Vagina (tissue), 2 donors: ENCODE measurements at places on chromosomes 7 and 10. TPM values are rescaled to one million over a fixed set of nuclear protein-coding genes. Genes with fewer than 3 reads are reported as not detected.
A peak's percentile ranks its signal among the peaks of the same experiment; 100 is the strongest.

GRCh38 chr7:120709972-120710320, 148.0 kb downstream of the TSPAN12 start:
- no peaks in the 10 kb centered on the region for H3K27me3 ChIP-seq
- no peaks in the 10 kb centered on the region for H3K4me1 ChIP-seq

- H3K4me1 ChIP-seq, result no peaks in the 10 kb centered on the region
- no peak overlapping the region for H3K4me3 ChIP-seq
- peak; percentile 64 for DNase-seq
- no peaks in the 10 kb centered on the region for H3K36me3 ChIP-seq
Measured at GRCh38 chr10:48751730-48752129, 67.1 kb downstream of the WDFY4 start.

GRCh38 chr10:4243651-4244050, 458.6 kb upstream of the KLF6 start:
- H3K27ac ChIP-seq, result peak overlapping the region; percentile 75
- no peaks in the 10 kb centered on the region for H3K27me3 ChIP-seq
- H3K4me3 ChIP-seq, result peak overlapping the region; percentile 15
- peaks cover 23% of the 10 kb centered on the region for H3K4me1 ChIP-seq
- DNase-seq, result no peak
- no peaks in the 10 kb centered on the region for H3K36me3 ChIP-seq

GRCh38 chr10:35027567-35027966, 62.6 kb downstream of the CUL2 start:
- no peak overlapping the region for H3K27ac ChIP-seq
- no peak for DNase-seq
- no peaks in the 10 kb centered on the region for H3K36me3 ChIP-seq
- no peaks in the 10 kb centered on the region for H3K27me3 ChIP-seq
- no peaks in the 10 kb centered on the region for H3K4me1 ChIP-seq

GRCh38 chr7:151411551-151411950, 1.7 kb upstream of the WDR86 start:
- no peak overlapping the region for H3K4me3 ChIP-seq
- H3K36me3 ChIP-seq, result no peaks in the 10 kb centered on the region
- no peak overlapping the region for H3K27ac ChIP-seq
- no peak for DNase-seq

GRCh38 chr7:31420948-31421347, 80.4 kb upstream of the NEUROD6 start:
- H3K27ac ChIP-seq, result no peak overlapping the region
- H3K4me1 ChIP-seq, result no peaks in the 10 kb centered on the region

DNA sequence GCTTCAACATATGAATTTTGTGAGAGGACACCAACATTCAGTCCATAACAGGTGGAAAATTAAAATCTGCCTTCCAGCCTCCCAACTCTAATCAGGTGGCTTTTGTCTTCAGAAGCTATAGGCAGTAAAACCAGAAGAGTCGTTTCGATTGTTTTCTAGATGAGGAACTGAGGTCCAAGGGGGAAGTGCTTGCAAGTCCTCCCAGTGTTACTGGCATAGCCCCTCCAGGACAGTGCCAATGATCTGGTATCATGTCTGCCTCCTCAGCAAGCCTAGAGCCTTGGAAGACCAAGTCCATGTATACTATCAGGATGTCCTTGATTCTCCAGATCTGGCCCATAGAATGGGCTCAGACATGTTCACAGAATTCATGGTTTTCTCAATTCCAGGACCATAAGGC, 16.9 kb downstream of the CYP26A1 start:
- peak; percentile 71 for DNase-seq
- no peaks in the 10 kb centered on the region for H3K27me3 ChIP-seq
- H3K4me3 ChIP-seq, result no peak overlapping the region
- no peak overlapping the region for H3K27ac ChIP-seq
- H3K4me1 ChIP-seq, result no peaks in the 10 kb centered on the region
- no peaks in the 10 kb centered on the region for H3K36me3 ChIP-seq

- no peak overlapping the region for H3K27ac ChIP-seq
- no peaks in the 10 kb centered on the region for H3K27me3 ChIP-seq
- no peaks in the 10 kb centered on the region for H3K36me3 ChIP-seq
Measured at GRCh38 chr10:8554574-8554973, 500.1 kb downstream of the GATA3 start.

DNA sequence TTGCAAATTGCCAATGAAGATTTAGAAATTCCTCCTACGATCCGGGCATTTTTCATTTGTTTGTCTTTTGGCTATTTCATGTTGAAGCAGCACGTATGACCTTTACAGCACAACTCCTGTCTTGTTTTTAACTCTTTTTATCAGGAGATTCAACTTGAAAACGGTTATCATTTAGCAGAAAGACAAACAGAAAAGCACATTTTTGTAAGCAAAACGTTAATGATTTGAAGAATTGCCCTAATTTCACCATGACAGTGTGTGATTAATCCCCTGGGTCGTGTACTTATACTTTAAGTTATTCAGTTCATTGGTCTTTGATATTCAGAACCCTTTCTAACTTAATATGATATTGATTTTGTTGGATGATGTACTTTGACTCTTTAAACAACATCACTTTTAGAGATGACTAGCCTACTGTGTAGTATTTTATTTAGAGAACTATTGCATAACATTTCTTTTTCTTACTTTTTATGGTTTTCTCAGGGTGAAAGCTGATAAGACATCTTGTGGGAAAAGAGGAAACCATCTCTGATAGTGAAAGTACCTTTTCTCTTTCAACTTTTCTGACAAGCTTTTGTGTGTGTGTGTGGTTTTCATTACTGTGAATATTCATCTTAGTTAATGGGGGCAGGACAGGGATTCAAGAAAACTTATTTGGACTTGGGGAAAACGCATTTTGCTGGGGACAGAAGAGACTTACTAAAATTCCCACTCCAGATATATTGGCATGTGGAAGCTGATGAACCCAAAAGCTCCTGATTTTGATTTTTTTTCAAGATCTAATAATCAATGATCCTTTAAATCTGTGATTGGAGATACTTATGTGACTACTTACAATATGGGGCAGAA, 8.1 kb downstream of the HHEX start:
- no peak for DNase-seq
- no peak overlapping the region for H3K27ac ChIP-seq
- H3K27me3 ChIP-seq, result peaks cover 3% of the 10 kb centered on the region
- H3K4me3 ChIP-seq, result no peak overlapping the region
- H3K36me3 ChIP-seq, result no peaks in the 10 kb centered on the region

DNA sequence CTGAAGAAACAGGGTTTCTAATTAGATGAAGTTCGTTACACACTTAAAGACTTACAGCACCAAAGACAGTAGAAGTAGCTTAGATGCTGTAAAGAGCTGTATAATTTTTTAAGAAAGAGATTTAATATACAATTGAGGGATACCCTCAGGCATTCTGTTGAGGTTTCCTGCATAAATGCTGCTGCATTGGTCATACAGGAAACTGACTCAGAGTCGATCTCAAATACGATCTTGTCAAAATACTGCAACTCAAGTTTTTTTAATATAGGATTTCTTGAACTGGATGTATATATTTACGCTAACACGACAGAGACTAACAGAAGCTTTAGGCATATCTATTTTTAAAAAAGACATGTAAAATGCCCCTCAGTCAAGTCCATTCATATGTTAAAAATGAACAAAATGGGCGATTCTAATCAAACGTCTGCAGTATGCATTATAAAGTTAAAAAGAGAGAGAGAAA, 2.4 kb upstream of the ARID5B start:
- H3K36me3 ChIP-seq, result no peaks in the 10 kb centered on the region
- peak overlapping the region; percentile 77 for H3K4me3 ChIP-seq
- H3K27me3 ChIP-seq, result no peaks in the 10 kb centered on the region

DNA sequence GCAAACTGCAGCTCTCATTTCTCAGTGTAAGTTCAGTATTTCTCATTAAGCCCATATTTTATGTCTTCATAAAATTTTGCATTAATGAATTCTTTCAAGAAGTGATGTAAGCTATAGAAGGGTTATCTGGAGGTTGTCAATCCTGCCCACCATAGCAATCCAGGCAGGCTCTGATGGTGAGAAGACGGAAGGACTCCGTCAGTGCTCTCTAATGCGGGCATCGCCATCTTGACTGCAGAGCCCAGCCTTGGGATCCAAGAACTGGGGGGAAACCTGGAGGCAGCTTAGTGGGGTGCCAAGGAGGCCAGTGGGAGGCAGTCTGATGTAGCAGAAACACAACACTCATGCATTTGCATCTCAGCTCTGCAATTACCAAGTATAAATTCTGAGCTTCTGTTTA, 707.4 kb upstream of the NRP1 start:
- no peaks in the 10 kb centered on the region for H3K36me3 ChIP-seq
- H3K27me3 ChIP-seq, result no peaks in the 10 kb centered on the region
- no peak for DNase-seq
- H3K4me3 ChIP-seq, result no peak overlapping the region
- no peaks in the 10 kb centered on the region for H3K4me1 ChIP-seq

- H3K4me3 ChIP-seq, result no peak overlapping the region
- no peaks in the 10 kb centered on the region for H3K4me1 ChIP-seq
- H3K36me3 ChIP-seq, result no peaks in the 10 kb centered on the region
- no peak for DNase-seq
- H3K27me3 ChIP-seq, result no peaks in the 10 kb centered on the region
- no peak overlapping the region for H3K27ac ChIP-seq
Measured at GRCh38 chr7:138752518-138753149, 45.2 kb upstream of the TMEM213 start.

GRCh38 chr10:111077479-111077784, 603 bp downstream of the ADRA2A start:
- H3K4me3 ChIP-seq, result peak overlapping the region; percentile 52
- H3K27me3 ChIP-seq, result no peaks in the 10 kb centered on the region
- H3K4me1 ChIP-seq, result peaks cover 39% of the 10 kb centered on the region
- H3K36me3 ChIP-seq, result no peaks in the 10 kb centered on the region

DNA sequence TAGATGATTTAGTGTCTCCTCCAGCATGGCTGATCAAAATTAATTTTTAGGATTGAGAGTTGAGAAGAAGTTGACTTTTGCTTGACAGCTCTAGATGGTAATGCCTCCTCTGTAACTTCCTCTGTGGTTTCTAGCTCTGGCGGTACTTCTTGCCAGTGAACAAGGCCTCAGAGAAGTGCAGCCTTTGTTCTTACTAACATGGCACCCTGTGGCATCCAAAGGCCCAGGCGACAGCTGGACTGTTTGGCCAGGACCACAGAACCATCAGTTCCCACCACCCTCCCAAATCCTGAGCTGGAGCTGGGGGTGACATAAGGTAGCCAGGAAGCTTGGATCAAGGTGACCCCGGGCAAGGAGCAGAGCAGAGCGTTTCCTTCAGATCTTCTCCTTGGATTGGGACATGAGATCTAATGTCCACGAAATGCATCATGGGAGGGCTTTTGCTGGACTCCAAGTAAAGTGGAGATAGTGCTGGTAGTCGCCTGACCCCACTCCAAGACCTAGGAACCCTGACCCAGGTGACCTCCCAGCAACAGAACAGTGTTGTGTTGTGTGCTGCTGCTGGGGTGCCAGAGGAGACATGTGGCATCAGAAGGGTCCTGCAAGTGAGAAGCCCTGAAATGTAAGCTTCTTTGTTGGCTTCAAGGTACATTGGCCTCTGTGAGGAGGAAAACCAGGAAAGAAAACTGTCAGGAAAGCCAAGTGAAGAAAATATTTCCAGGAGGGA, 41.8 kb downstream of the APBB1IP start:
- no peak for DNase-seq
- H3K36me3 ChIP-seq, result no peaks in the 10 kb centered on the region
- no peaks in the 10 kb centered on the region for H3K27me3 ChIP-seq

- H3K4me3 ChIP-seq, result no peak overlapping the region
- no peaks in the 10 kb centered on the region for H3K36me3 ChIP-seq
- H3K27me3 ChIP-seq, result no peaks in the 10 kb centered on the region
Measured at GRCh38 chr7:136036336-136036735, 59.2 kb upstream of the MTPN start.

DNA sequence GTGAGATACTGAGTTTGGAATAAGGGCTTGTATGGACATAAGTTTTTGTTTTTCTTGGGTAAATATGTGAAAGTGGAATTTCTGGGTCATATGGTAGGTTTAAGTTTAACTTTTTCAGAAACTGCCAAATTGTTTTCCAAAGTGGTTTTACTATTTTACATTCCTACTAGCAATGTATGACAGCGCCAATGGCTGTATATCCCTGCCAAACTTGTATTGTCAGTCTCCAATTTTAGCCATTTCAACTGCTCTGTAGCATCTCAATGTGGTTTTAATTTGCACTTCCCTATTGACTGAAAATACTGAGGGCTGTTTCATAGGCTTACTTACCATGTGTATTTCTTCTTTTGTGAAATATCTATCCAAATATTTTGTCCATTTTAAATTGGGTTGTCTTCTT, 90.5 kb upstream of the ZNF32 start:
- H3K36me3 ChIP-seq, result no peaks in the 10 kb centered on the region
- no peaks in the 10 kb centered on the region for H3K27me3 ChIP-seq
- H3K4me3 ChIP-seq, result no peak overlapping the region
- no peak for DNase-seq

GRCh38 chr10:59135275-59135674, 41.2 kb upstream of the PHYHIPL start:
- no peaks in the 10 kb centered on the region for H3K36me3 ChIP-seq
- H3K27me3 ChIP-seq, result no peaks in the 10 kb centered on the region
- no peaks in the 10 kb centered on the region for H3K4me1 ChIP-seq
- no peak overlapping the region for H3K27ac ChIP-seq

- H3K27ac ChIP-seq, result peak overlapping the region; percentile 90
- no peaks in the 10 kb centered on the region for H3K36me3 ChIP-seq
- H3K4me1 ChIP-seq, result peaks cover 49% of the 10 kb centered on the region
- no peak for DNase-seq
- no peaks in the 10 kb centered on the region for H3K27me3 ChIP-seq
- peak overlapping the region; percentile 29 for H3K4me3 ChIP-seq
Measured at GRCh38 chr7:73519867-73520672, 2.0 kb downstream of the BAZ1B start.

- H3K36me3 ChIP-seq, result no peaks in the 10 kb centered on the region
- no peak overlapping the region for H3K4me3 ChIP-seq
- no peak for DNase-seq
- no peaks in the 10 kb centered on the region for H3K27me3 ChIP-seq
Measured at GRCh38 chr7:94998266-94999068, 91.1 kb downstream of the PPP1R9A start.

GRCh38 chr7:28018446-28018845, 162.1 kb downstream of the JAZF1 start:
- peak overlapping the region; percentile 13 for H3K27ac ChIP-seq
- H3K36me3 ChIP-seq, result no peaks in the 10 kb centered on the region
- peaks cover 33% of the 10 kb centered on the region for H3K4me1 ChIP-seq
- no peak for DNase-seq

- no peaks in the 10 kb centered on the region for H3K36me3 ChIP-seq
- no peaks in the 10 kb centered on the region for H3K4me1 ChIP-seq
- no peaks in the 10 kb centered on the region for H3K27me3 ChIP-seq
- DNase-seq, result no peak
- no peak overlapping the region for H3K4me3 ChIP-seq
- H3K27ac ChIP-seq, result no peak overlapping the region
Measured at GRCh38 chr10:18429335-18429734, 222.1 kb downstream of the NSUN6 start.

The HSPA14 gene
- 8.3 TPM for total RNA-seq

The KCP gene
- total RNA-seq, result 1.2 TPM

The SPAM1 gene
- not detected for total RNA-seq

The TET1 gene
- total RNA-seq, result 3.2 TPM

The KLLN gene
- total RNA-seq, result 0.25 TPM

The NOS3 gene
- total RNA-seq, result 22.8 TPM

The GRID1 gene
- 7.1 TPM for total RNA-seq

The RUFY2 gene
- 24.8 TPM for total RNA-seq

The RPEL1 gene
- not detected for total RNA-seq

The ADCY1 gene
- 2.5 TPM for total RNA-seq

The CDC14C gene
- total RNA-seq, result not detected

The WEE2 gene
- total RNA-seq, result not detected
